ENCODE measurements at places on chromosomes 2 and 18. TPM values are rescaled to one million over a fixed set of nuclear protein-coding genes. Genes with fewer than 3 reads are reported as not detected.

GRCh38 chr2:128300151-128301020 lies 18.3 kb downstream of the HS6ST1 start:
- peaks cover 18% of the 10 kb centered on the region for H3K4me1 ChIP-seq
- H3K27me3 ChIP-seq = no peaks in the 10 kb centered on the region
- H3K36me3 ChIP-seq = no peaks in the 10 kb centered on the region
- DNase-seq = no peak

- H3K4me1 ChIP-seq = no peaks in the 10 kb centered on the region
- H3K4me3 ChIP-seq = no peak overlapping the region
- H3K36me3 ChIP-seq = no peaks in the 10 kb centered on the region
Measured at GRCh38 chr2:112345030-112346027, 69.9 kb downstream of the ZC3H6 start.

Gene RTN4
- 213 TPM for total RNA-seq

GRCh38 chr2:238846628-238847418 lies 1.1 kb upstream of the TWIST2 start:
- no peak overlapping the region for H3K4me3 ChIP-seq
- no peaks in the 10 kb centered on the region for H3K36me3 ChIP-seq
- peaks cover 16% of the 10 kb centered on the region for H3K4me1 ChIP-seq
- no peak overlapping the region for H3K27ac ChIP-seq
- DNase-seq = no peak
- H3K27me3 ChIP-seq = no peaks in the 10 kb centered on the region

GRCh38 chr18:45849529-45849928 lies 24.1 kb downstream of the SIGLEC15 start:
- no peak overlapping the region for H3K4me3 ChIP-seq
- no peaks in the 10 kb centered on the region for H3K4me1 ChIP-seq
- H3K27ac ChIP-seq = no peak overlapping the region

DNA sequence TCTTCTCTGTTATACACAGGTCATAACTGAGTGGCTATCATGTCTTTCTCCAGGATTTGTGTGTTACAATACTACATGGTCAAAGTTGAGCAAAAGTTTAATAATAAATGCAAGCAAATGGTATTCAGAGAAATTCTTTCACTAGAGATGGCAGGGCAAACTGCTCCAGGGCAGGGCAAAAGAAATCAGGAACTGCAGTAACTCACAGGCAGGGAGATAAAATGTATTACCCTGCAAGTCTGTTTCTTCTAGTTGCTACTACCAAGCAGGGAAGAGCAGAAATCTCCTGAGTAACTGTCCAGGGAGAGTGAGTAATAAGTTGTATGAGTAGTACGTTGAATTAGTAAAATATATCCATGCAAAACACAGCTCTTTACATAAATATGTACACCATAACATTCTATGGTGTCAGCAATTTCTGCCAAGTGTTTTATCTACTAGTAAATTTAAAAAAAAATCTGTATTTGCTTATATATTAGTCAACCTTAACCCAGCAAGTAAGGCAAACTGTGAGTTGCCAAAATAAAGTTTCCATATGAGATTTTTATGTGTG lies 404.1 kb downstream of the ZEB2 start:
- H3K36me3 ChIP-seq = no peaks in the 10 kb centered on the region
- no peak overlapping the region for H3K4me3 ChIP-seq
- H3K4me1 ChIP-seq = no peaks in the 10 kb centered on the region
- H3K27ac ChIP-seq = no peak overlapping the region

DNA sequence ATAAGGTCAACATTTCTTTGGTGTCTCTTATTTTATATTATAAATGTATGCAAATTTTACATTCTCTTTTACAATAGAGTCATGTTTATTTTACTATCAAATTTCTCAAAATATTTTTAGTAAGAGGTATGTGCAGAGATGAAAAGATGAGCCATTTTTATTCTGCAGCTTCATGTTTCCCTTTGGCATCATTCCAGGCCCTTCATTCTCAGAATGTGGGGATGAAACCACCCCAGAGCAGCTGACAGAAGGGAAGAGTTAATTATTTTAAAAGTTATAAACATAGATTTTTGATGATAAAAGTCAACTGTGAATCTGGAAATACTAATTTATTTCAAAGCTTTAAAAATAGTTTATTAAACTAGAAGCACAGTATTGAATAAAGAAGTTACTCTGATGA lies 12.8 kb upstream of the FSHR start:
- H3K36me3 ChIP-seq = no peaks in the 10 kb centered on the region
- H3K27ac ChIP-seq = no peak overlapping the region
- no peaks in the 10 kb centered on the region for H3K27me3 ChIP-seq
- DNase-seq = no peak
- no peak overlapping the region for H3K4me3 ChIP-seq
- H3K4me1 ChIP-seq = no peaks in the 10 kb centered on the region

Data from liver (tissue), 10 donors.